ENCODE measurements at places on chromosomes 7 and 10.

DNA sequence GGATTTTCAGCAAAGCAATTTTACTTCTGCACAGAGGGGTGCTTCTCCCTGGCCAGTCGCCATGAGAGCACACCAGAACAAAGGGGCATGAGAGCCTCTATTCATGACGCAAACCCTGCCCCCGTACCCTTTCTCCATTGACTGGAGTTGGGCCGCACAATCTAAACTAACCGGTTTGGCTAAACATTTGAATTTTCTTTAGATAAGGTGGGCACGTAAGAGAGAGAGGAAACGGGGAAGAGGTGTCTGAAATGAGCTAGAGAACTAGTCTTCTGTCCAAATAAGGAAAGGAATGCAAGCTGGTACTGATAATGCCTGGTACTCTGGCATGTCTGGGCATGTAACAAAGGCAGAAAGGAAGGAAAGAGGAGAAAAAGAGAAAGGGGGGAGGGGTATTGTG, 13.2 kb upstream of the SCIN start:
- DNase-seq = no peak

DNA sequence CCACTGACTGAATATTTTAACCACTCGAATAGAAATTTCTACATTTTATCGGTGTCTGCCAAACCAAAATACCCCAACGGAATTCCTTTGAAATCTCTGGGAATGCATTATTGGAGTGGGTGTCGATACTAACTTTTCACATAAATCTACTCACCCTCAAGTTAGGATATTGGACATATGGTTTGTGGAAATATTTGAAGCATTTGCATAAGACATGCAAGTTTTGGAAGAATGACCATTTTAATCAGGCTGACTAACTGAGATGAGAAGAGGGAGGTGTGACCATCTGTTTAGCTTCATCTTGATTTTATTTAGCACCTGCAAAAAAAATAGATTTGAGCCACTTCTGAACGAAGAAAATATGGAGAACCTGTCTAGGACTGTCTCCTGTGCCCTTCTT, 61.2 kb downstream of the KLF6 start:
- DNase-seq = no peak

DNA sequence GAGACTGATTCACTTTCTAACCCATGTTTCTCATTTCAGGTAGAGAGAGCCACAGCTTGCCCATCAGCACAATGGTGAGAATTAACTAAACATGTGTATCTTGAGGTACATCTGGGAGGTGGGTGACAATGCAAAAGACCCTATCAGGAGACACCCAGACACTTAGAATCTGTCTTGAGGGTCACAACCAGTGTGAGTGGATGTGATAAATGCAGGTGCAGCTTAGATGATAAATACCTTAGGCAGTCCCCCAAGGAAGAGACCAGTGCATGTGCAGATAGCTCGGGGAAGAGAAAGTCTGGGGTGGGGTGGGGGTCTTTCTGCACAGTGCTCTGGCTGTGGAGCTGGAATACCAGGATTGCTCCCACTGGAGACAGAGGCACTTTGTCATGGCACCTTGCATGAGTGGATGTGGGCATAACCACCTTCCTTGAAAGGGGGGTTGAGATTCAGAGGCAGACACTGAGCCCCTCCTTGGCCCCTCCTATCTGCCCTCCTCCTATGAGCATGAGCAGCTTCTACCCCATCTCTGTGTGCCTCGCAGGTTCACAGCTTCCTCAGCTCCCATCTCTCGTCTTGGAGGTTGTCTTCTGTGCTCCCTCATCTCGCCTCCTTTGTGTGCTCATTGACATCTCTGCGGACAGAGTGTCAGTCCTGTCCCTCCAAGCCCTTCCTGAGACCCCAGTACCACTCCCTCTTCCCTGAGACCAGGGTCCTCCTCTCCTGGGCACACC, 349.8 kb downstream of the TCERG1L start:
- DNase-seq = no peak

- no peak for DNase-seq
Observed at GRCh38 chr7:130305433-130306042, 12.6 kb downstream of the CPA4 start.

DNA sequence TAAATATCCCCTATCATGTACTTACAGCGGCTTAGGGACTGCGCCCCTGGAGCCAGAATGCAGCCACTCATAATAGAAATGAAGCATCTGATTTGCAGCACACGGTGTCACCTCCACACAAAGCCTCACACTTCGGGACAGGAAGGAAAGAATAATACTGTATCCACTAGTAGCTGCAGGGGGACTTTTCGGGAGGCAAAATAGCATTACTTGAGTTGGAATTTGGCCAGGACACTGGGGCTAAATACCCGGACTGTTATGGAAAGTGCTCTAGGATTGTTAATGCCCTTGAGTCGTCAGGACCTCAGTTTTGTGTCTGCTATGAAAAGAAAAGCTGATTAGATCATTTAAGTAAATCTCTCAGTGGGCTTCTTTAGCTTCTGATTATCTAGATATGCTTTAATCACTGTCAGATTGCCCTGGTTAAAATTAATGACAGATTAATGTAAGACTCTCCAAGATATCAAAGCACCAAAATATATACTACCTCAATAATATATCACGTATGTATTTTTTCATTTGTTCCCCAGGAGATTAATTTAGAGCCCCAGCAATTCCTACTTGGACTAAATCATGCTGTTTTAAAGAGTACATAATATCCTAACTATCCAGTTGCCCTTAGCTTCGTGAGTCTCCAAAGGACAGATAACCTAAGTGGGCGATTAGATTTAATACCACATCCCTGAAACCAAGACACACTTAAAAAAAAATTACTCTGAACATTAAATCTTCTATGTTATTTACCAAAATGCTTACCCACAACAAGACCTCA, 173.0 kb upstream of the NEBL start:
- no peak for DNase-seq

- no peak for DNase-seq
Observed at GRCh38 chr10:75396631-75397495, 4.7 kb downstream of the ZNF503 start.

- DNase-seq = peak; percentile 5
Observed at GRCh38 chr7:107924841-107925504, 34.0 kb downstream of the DLD start.

DNA sequence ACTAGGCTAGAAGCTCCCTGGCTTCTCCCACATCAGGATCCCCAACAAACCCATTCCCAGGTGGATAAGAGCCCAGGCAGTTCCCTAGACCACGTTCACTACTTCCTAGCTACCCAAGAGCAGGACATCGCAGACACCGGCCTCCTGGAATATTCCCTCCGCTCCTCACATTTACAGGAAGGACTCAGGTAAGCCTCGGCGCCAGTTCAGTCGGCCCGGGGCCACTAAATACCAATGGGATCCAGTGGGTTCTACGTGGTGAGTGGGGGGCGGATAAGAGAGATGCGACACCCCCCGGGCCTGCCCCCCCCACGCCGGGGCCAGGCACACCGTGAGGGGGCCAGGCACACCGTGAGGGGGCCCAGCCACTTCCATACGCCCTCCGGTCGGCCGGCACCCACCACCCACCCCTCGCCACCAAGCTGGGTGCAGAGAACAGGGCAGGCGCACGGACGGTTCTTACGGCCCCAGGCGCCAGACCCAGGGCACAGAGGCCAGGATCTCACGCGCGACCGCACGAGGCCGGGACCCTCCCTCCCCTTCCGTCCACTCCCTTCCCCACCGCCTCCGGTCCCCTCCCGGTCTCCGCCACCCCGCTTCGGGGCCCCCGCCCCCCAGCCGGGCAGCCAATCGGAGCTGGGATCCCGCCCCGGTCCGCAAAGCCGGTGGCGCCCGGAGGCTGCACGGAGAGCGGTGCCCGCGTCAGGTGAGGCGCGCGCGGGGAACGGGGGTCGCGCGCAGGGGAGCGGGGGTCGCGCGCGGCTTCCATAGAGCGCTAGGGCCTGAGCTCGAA, at the start of gene BLVRA:
Gene BLVRA, plus strand, starts transcription at position 652 of the 793 bp plus-strand sequence. CDS start 12,479 bp downstream, outside the sequence.
- peak; percentile 55 for DNase-seq

- DNase-seq = no peak
Observed at GRCh38 chr10:58957517-58957916, 218.9 kb upstream of the PHYHIPL start.

GRCh38 chr7:2509298-2509906, 10.2 kb upstream of the LFNG start:
- DNase-seq = no peak

DNA sequence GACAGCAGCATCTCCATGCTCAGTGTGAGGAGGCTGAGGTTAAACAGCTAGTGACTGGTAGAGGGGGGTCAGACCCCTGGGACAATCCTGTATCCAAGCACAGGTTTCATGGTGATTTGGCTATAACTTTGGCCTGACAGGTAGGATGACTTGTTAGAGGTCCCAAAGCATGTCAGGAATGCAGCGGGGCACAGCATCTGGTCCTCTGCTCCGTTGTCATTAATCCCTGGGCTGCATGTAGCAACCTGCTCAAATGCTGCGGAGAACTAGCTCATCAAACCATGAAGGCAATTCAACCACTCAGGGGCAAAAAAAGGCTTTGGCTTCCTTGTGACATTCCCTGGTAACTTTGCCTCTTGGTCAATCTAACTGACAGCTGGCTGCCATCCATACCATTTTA, 26.8 kb downstream of the WNT2 start:
- no peak for DNase-seq

- peak; percentile 53 for DNase-seq
Observed at GRCh38 chr10:7272008-7272407, 138.8 kb downstream of the SFMBT2 start.

DNA sequence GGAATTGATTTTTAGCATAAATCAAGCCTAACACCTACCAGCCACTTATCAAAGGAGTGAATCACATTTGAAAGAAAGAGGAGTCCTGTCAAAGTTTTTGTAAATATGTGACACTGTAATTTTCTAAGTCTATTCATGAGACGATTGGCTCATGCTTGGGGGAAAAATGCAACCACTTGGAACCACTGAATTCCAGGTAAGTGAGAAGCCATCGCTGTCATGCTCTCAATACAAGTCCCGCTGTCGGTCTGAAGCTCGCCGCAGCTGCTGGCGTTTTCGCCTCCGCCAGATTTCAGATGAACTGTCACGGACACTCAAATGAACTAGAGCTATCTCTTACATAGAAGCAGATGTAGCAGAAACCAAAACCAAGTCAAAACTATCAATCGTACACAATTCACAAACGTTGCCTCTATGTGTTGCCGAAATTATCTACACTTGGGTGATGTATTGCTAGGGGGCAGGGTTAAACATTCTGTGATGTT, 279.8 kb upstream of the FZD8 start:
- DNase-seq = no peak

GRCh38 chr10:30371954-30372353, 22.9 kb upstream of the MTPAP start:
- DNase-seq = no peak

DNA sequence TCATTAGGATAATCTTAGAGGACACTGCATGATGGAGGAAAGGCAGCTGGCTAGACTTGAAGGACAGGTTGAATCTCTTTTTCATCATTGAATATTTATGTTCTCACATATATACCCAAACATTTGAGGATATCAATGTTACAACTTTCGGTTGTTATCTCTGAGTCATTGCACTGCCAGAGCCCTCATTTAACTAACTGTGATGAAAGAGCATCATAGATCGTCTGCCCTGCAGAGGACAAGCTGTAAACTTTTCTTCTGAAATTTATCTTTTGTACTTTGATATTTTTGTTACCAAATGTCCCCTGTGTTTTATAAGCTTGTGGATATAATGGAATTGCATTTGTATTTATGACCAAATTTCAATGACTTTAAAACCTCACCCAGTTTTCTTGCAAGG, 298.7 kb downstream of the PHF14 start:
- DNase-seq = no peak

DNA sequence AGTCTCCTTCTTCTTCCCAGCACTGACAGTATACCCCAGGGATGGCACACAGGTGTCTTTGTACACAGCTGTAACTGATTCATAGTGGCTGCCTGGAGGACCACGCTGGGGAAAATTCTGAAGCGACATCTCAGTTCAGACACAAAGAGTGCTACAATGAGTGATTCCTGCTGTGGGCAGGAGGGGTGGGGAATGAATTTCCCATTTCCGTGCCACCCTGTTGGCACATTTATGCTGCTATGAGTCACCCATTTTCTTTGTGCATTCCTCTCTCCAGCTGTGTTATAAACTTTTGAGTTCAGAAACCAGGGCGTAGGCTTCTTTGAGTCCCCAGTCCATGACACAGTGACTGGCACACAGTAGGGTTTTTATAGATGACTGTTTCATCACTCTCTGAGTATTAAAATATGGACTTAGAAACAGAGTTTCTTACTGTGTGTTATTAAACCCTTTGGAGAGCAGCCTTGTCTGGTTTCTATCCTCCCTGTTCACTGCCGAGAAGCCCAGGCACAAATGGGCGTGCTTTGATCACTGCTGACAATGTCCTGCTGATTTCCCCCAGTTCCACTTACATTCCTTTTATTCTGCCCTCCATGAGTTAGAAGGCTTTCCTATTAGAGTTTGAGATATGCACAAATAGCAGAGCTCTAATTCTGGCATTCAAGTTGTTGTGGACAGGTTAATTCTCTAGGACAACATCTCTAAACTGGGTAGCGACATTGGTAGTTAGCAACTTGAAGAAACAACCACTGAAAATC, 24.0 kb upstream of the NPS start:
- DNase-seq = no peak
